ENCODE measurements at places on chromosomes 16 and 17.

DNA sequence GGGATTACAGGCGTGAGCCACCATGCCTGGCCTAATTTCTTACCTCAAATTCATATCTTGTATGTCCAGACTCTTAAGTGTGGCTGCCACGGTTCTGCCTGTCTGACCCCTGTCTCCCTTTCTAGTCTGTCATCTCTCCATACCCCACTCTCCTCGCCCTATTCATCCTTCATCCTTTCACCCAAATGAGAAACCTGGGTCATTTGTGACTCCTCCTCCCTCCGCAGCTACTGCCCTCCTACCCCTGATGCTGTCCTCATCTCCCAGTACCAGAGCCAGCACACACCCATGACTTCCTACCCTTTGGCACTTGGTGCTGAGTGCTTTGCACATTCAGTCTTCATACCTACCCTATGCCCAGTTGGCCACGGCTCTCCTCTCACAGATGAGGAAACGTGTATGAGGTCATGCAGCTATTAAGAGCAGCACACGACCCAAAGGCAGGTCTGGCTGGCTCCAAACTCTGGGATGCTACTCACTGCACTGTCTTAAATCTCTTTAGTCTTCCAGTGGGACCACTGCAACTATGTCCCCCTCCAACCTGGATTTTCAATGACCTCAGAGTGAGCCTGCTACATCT, 1.6 kb downstream of the SPATA32 start:
- DNase-seq, result no peak

DNA sequence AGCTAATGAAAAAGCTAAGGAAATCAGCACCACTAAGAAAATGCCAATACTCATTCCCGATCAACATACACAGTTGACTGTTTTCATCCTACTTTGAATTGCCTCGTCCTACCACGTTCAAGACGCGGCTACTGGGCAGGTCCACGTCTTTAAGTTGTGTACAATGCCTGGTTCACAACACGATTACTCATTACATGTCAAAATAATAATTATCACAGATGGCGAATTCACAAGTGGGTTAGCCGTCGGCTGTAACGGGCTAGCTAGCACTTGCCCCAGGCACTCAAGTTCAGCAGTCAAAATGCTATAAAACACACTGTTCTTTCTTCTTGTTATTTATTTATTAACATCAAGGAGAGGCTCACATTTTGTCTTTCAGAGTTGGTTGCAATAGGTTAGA, 124.2 kb downstream of the ZFHX3 start:
- DNase-seq, result no peak

GRCh38 chr16:1691276-1691675, 13.2 kb downstream of the JPT2 start:
- no peak for DNase-seq

DNA sequence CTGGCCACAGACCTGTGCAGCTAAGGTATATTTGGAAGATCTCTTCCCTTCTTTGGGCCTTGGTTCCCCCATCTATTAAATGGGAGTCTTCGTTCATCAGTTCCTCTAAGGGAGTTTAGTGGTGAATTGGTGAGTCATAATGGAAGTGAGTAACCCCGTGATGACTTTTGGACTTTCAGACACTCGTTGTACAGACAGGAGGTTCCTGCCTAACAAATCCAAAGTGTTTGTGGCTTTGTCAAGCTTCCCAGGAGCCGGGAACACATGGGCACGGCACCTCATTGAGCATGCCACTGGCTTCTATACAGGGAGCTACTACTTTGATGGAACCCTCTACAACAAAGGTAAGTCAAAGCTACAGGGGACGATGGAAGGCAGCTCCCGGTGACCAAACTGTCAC, 40.4 kb downstream of the WSCD1 start:
- no peak for DNase-seq

- no peak for DNase-seq
Observed at GRCh38 chr16:9322769-9323168, 231.3 kb downstream of the HAPSTR1 start.

GRCh38 chr16:16071631-16072244, 122.3 kb downstream of the ABCC1 start:
- DNase-seq, result peak; percentile 27

DNA sequence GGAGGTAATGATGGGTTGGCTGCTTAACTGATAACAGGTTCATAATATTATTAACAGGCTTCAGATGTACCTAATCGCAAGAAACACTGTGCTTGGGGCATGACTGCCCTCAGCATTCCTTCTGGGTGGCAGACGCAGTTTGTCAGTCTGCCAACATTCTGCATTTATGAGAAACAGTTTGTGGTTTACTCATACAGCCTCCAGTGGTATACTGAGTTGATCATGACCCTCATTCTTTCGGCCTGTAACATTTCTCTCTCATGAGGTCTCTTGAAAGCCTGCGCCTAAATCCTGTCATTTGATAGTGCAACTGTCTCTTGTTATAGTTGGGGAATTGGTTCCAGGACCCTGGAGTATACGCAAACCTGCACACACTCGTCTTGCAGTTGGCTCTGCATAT, 4.9 kb upstream of the RUSF1 start:
- no peak for DNase-seq

DNA sequence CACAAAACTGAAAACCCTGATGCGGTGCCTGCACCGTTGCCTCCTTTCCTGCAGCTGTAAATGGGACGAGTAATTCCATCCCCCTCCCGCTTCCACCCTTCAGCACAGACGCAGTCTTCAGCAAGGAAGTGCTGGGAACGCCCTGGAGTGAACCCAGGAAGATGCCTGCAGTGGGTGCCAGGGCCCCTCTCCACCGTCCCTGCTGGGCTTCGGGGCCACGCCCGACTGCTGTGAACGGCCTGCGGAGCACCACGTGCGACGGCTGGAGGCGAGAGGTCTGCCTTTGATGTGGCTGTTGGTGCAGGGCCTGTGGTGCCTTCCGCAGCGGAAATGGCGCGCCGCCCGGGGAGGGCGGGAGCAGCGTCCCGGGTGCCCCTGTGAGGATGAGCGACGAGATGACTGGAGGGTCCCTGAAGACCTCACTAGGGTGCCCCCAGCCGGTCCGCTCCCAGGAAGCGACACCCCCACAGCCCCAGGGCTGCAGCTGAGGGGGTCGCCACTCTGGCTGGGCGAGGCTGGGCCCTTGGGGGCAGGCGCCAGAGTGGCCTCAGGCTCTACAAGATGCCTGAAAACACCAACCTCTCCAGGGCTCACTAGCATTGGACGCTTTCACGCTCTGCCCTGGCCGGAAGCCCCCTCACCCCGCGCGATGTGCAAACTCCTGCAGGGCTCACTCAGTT, 749 bp upstream of the MC1R start:
- peak; percentile 88 for DNase-seq

- DNase-seq, result no peak
Observed at GRCh38 chr16:54694651-54695050, 236.0 kb upstream of the IRX5 start.

GRCh38 chr16:85149776-85150175, 37.5 kb upstream of the CIBAR2 start:
- no peak for DNase-seq

- DNase-seq, result no peak
Observed at GRCh38 chr16:11253995-11254912, 1.8 kb downstream of the SOCS1 start.

DNA sequence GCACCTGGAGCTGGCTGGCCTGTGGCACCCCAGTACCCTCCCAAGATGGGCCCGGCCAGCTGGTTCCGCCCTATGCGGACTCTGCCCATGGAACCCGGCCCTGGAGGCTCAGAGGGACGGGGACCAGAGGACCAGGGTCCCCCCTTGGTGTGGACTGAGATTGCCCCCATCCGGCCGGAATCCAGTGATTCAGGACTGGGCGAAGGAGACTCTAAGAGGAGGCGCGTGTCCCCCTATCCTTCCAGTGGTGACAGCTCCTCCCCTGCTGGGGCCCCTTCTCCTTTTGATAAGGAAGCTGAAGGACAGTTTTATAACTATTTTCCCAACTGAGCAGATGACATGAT, 12.0 kb downstream of the TBX21 start:
- no peak for DNase-seq

DNA sequence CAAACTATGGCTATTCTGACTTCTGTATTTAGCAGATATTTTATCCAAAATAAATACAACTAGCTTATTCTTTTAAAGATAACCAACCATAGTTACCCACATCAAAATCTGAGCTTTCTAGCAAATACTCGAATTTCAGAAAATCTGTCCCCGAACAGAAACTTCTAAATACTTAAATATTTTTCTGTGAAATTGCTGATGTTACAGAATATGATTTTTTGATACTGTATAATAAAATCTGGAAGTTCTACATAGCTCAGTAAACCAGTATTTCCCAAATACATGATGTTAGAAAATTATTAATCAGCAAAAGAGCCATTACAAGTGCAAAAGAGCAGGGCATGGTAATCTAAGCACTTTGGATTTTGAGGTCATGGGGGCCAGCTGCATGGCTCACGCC, 114.9 kb downstream of the CDH8 start:
- DNase-seq, result no peak

DNA sequence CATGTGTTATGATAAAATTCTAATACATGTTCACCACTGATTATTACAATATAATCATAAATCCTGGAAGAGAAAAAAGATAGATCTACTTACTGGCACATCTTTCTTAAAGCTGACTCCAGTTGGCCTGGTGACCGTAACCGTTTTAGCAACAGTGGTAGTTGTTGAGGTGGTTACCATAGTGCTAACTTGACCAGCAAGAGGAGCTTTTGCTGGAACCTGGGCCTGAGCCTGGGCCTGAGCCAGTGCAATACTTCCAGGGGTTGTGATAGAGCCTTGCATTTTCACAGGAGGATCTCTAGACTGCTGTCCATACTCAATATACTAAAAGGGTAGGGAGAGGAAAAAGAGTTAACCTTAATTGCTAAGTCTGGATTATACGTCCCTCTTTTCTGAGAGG, 36.2 kb downstream of the SETD6 start:
- DNase-seq, result no peak

GRCh38 chr16:31466381-31466841, 5.5 kb upstream of the TGFB1I1 start:
- no peak for DNase-seq

DNA sequence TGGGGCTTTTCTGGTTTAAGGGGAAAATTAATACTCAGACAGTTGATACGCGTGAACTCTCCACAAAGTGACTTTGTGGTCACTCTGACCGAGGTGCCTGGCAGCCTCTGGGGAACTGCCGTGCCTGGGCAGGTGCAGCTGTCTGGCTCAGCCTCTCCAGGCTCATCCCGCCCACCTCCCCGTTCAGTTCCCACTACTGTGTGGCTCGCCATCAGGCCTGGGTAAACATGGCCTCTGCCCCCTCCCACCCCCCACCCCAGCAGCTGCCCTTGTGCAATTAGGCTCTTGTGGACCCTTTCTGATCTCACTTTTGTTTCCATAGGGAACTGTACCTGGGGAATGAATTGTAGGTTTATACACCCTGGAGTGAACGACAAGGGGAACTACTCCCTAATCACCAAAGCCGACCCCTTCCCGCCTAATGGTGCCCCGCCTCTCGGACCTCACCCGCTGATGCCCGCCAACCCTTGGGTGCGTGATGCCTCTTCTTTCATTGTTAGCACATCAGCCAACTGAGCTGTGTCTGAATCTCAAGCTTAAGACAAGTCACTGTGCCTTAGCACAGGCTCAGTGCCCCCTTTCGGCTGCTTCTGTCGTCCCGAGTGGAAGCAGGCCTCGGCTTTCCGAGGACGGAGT, 27.8 kb downstream of the ZC3H18 start:
- no peak for DNase-seq

GRCh38 chr17:35341411-35341992, 31.9 kb downstream of the SLFN11 start:
- peak; percentile 30 for DNase-seq

DNA sequence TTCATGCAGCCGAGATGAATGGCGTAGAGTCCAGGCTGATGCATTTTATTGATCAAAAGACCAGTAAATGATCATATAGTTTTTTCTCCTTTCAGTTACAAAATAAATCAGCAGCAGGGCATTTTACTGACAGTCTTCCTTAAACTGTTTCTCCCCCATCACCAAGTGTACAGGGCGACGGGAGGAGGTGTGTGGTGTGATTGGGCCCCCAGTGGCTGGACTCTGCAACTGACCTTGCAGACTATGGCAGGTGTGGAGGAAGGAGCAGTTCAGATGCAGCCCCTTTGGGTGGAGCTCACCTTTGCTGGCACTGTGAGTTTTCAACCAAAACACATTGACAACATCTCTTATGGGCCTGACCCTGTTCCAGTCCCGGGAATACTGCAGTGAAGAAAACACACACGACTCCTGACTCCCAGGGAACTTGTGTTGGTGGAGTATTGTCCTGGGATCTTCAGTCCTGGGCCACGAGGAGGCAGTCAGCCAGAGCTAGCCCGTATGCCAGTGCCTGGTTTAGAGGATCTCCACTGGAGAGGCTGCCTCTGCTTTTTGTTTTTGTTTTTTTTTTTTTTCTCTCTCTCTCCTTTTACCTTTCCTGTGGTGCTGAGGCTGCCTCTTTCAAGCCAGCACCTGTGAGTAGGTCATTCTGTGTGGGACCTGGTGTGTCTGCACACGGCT, 29.8 kb downstream of the KIAA0513 start:
- DNase-seq, result no peak

DNA sequence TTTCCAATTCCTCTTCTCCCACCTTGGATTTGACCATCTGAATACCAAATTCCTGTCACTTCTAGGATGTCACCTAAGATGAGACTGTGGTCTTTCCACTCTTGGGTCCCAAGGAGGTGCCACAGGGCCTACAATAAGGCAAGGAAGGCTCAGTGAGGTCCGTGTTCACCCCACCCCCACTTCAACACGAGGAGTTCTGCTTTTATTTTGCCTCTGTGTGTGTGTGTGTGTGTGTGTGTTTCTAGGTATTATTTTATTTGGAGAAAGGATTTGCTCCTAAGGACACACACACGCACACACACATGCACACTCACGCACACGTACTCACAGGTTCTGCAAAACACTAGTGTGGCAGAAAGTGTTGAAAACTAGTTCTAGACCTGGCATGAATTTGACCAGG, 24.5 kb upstream of the PHOSPHO1 start:
- DNase-seq, result no peak

- DNase-seq, result peak; percentile 52
Observed at GRCh38 chr16:72241930-72242329, 70.0 kb upstream of the PMFBP1 start.

GRCh38 chr16:80580109-80580832, 39.5 kb downstream of the DYNLRB2 start:
- no peak for DNase-seq

GRCh38 chr17:17414341-17414805, 62.4 kb upstream of the MED9 start:
- no peak for DNase-seq

DNA sequence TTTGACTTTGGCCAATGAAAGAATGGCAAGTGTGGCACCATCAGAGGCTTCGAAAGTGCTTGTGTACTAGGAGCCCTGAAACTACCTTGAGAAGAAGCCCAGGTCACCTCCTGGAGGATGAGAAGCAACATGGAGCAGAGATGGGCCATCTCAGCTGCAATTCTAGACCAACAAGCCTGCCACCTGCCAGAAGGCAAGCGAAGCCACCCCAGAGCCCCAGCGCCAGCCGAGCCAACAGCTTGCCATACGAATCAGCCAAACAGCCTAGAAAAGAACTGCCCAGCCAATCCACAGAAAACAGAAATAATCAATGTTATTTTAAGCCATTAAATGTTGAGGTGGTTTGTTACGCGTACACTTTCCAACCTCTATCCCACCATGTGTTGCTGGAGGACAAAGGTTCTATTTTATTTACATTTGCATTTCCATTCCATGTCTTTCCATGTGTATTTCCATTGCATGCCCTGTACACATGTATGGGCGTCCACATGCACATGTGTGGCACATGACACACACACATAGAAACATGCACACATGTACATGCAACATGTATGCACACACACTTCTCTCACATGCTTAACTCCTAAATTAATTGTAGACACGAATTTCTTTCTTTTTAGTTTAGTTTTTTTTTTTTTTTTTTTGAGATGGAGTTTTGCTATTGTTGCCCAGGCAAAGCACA, 144.3 kb upstream of the TNRC6C start:
- no peak for DNase-seq

GRCh38 chr17:81941484-81942166, 4.5 kb upstream of the PYCR1 start:
- no peak for DNase-seq
